CD4-positive, CD25-positive, alpha-beta regulatory T cell (primary cell): ENCODE measurements at places on chromosomes 11 and 22. TPM values are rescaled to one million over a fixed set of nuclear protein-coding genes. Genes with fewer than 3 reads are reported as not detected.

- no peak overlapping the region for H3K27ac ChIP-seq
- no peaks in the 10 kb centered on the region for H3K4me1 ChIP-seq
- no peak for DNase-seq
- H3K36me3 ChIP-seq, result no peaks in the 10 kb centered on the region
Measured at GRCh38 chr11:13052130-13052571, 43.0 kb downstream of the RASSF10 start.

DNA sequence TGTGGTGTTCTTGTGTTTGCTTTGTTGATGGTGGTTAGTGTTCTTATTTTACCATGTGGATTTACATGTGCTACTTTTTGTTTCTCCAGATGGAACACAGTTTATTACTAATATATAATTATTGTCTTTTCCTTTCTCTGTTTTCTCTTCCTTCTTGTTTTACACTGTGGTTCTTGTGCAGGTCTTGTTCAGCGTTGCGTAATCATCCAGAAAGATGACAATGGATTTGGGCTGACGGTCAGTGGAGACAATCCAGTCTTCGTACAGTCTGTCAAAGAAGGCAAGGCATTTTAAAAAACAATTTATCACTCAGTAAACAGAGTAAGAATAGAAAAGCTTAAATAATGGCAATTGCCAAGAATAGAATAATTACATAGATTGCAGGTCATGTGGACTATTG lies 84.4 kb downstream of the ARHGEF12 start:
- H3K4me1 ChIP-seq, result peaks cover 9% of the 10 kb centered on the region
- no peaks in the 10 kb centered on the region for H3K27me3 ChIP-seq
- H3K27ac ChIP-seq, result no peak overlapping the region
- no peak overlapping the region for H3K4me3 ChIP-seq

The UBQLNL gene
- 0.32 TPM for total RNA-seq

DNA sequence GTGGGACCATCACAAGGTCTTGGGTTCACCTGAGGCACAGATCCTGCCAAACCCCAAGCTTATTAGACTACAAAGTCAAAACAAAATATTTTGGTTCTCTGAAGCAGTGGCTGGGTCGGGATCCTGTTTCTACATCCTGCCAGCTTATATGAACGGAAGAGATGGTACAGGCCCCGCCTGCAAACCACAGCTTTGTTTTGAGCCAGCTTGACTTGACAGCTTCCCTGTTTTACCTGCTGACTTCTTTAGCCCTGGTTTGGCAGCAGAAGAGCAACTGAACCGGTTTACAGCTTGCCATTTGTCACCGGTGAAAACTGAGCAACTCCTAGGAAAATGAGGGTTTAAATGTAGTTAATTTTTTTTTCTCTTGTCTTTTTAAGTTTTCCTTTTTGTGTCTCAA lies 11.4 kb downstream of the PACS1 start:
- peak; percentile 70 for DNase-seq
- peaks cover 26% of the 10 kb centered on the region for H3K36me3 ChIP-seq
- peak overlapping the region; percentile 76 for H3K4me3 ChIP-seq
- H3K4me1 ChIP-seq, result peaks cover 94% of the 10 kb centered on the region

The LYVE1 gene
- not detected for total RNA-seq

GRCh38 chr22:39474351-39475111 lies 17.7 kb downstream of the MGAT3 start:
- no peaks in the 10 kb centered on the region for H3K36me3 ChIP-seq
- no peak overlapping the region for H3K4me3 ChIP-seq
- H3K27ac ChIP-seq, result no peak overlapping the region
- peaks cover 6% of the 10 kb centered on the region for H3K4me1 ChIP-seq
- H3K27me3 ChIP-seq, result no peaks in the 10 kb centered on the region

GRCh38 chr22:31604137-31604705 lies 57.8 kb downstream of the PISD start:
- DNase-seq, result no peak
- H3K4me3 ChIP-seq, result no peak overlapping the region
- no peak overlapping the region for H3K27ac ChIP-seq
- peaks cover 63% of the 10 kb centered on the region for H3K36me3 ChIP-seq
- no peaks in the 10 kb centered on the region for H3K27me3 ChIP-seq

DNA sequence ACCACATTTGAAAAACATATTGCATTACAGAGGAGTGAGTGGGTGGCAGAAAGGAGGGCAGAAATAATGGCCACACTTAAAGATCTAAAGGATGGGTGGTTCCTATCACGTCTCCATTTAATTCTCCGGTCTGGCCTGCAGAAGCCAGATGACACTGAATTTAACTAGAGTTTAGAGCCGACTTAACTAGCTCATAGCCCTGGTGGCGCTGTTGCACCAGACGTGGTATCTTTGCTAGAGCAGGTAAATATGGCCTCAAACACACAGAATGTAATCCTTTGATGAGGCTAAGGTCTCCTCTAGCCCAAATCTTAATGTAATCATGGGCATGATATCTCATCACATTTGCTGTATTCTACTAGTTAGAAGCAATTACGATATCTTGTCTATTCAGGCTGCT lies 51.5 kb upstream of the GAL start:
- no peaks in the 10 kb centered on the region for H3K4me1 ChIP-seq
- no peaks in the 10 kb centered on the region for H3K36me3 ChIP-seq
- H3K27me3 ChIP-seq, result no peaks in the 10 kb centered on the region
- DNase-seq, result peak; percentile 68

GRCh38 chr11:24748261-24748660 lies 251.4 kb downstream of the LUZP2 start:
- H3K4me1 ChIP-seq, result no peaks in the 10 kb centered on the region
- no peak for DNase-seq
- no peak overlapping the region for H3K4me3 ChIP-seq
- no peaks in the 10 kb centered on the region for H3K36me3 ChIP-seq

The SNX32 gene
- 0.44 TPM for total RNA-seq

The SLC29A2 gene
- 3.4 TPM for total RNA-seq

DNA sequence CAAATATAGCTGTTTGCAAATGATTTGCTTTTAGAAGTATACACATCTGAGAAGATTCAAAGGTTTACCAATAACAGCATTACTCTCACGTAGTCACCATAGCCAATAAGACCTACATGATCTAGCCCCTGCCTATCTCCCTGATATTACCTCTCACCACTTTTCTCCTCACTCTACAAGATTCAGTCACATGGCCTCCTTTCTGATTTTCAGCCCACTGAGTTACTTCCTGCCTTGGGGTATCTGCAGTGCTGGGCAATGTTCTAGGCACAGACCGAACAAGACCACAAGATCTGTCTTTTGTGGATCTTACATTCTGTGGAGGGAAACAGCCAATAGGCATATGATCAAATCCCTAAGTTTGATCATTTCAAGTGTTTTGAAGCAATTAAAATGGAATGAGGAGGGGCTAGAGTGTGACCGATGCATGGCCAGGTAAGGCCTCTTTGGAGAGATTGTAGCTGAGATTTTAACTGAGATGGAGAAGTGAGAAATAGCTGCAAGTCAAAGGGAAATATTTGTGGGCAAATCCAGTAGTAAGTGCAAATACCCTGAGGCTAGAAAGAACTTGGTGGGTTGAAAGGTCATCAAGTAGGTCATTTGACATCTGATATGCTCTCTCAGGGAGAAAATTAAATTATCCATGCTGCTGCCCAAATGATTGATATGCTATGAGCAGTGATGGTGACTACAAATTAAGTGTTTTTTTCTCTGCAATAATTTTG lies 43.1 kb downstream of the ARL14EP start:
- no peak overlapping the region for H3K27ac ChIP-seq
- H3K27me3 ChIP-seq, result no peaks in the 10 kb centered on the region
- no peaks in the 10 kb centered on the region for H3K4me1 ChIP-seq
- no peaks in the 10 kb centered on the region for H3K36me3 ChIP-seq
- H3K4me3 ChIP-seq, result no peak overlapping the region
- DNase-seq, result no peak

- no peak overlapping the region for H3K27ac ChIP-seq
- peak; percentile 74 for DNase-seq
- H3K4me3 ChIP-seq, result no peak overlapping the region
Measured at GRCh38 chr11:119323532-119324033, 6.7 kb upstream of the MCAM start.

The LTBP3 gene
- 132 TPM for total RNA-seq

GRCh38 chr11:61141601-61142028 lies 19.6 kb downstream of the VPS37C start:
- no peaks in the 10 kb centered on the region for H3K4me1 ChIP-seq
- no peak for DNase-seq
- H3K36me3 ChIP-seq, result no peaks in the 10 kb centered on the region
- no peaks in the 10 kb centered on the region for H3K27me3 ChIP-seq

The OAF gene
- 1.2 TPM for total RNA-seq
